Bronchial epithelial cell (primary cell): ENCODE measurements at places on chromosomes 3 and 15.

- DNase-seq, result no peak
Observed at GRCh38 chr3:170806676-170807075, 63.3 kb downstream of the RPL22L1 start.

DNA sequence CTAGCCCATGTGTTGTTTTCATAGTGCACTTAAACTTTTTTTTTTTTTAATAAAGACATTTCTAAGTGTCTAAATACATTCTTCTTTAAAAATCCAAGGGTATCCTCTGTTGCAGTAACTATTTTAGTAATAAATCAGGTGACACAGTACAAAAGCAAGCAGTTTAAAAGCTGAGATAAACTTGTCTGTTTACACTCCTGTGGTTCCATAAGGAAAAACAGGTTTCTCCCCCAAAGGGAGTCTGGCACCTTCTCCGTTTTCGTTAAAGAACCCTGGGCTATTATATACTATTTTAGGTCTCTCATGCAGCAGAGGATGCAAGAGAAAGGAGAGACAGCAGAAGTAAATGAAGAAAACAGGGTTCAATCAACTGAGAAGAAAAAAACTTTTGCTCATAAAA, 43.2 kb upstream of the TMEM45A start:
- no peak for DNase-seq

DNA sequence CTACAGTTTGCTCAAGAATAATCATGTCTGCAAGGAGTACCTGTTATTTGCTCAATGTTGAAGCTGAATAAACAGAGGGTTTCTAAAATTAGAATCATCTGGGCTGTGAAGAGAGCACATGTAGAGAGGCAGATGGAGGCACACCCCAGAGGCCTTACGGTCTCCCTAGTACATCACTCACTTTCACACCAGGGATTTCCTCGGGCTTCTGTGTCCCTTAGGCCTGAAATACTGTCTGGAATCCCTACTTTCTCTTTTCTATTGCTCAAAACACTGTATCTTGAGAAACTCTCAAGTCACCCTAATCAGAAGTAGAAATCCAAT, 473.7 kb upstream of the ROBO2 start:
- no peak for DNase-seq

DNA sequence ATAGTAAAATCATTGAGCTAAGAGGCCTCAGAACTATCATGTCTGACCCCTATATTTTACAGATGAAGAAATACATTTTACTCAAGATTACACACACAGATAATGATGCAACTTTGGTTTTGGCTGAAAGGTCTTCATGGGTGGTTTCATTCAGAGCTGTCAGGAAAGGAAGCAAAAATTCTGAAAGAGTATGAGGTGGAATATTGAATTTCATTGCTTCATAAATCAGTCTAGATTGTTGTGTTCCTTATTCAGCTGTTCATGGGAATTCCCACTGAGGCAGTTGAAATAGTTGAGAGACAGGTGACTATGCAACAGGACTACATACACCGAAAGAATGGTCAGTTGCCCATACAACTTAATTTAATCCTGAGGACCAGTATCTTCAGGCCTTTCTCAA, 39.4 kb downstream of the CD200 start:
- no peak for DNase-seq

DNA sequence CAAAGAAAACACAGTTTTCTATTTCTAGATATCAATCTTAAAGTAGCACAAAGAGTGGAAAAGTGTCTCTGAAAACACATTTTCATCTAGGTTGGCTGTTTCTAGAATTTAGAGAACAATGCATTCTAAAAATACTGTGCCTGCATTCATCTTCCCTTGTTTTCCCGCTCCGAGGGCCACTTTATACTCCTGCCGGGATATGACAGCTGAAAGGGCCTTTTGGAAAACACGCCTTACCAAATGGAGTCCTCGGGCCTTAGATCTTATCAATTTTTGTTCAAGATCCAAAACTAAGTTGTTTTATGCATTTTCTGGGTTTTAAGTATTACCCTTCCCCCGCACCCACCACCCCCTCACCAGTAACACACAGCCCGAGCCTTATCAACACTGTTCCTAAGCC, 47.9 kb upstream of the ARHGEF3 start:
- DNase-seq, result no peak

DNA sequence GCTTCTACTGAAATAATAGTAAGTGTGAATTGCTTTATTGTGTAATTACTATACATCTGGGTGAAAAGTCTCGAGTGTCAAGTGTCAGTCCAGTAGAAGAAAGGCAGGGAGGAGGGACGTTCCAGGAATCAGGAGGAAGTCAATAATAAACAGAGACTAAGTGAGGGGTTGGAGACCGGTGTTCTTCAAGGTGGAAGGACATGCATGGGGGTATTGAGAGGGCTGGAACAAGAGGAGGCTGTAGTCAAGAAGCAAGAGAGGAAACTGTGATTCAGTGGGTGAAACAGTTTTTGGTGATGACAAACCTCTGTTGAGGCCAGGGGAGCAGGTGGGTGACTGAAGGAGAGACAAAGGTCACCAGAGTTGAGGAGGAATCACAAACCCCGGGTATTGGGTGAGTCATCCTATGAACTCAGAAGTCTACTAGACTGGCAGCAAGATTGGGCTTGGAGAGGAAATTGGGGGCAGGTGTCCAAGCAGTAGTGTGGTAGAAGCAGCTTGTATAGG, 11.6 kb upstream of the SCAMP5 start:
- DNase-seq, result peak; percentile 72

GRCh38 chr3:30672959-30673358, 66.6 kb downstream of the TGFBR2 start:
- DNase-seq, result no peak
